Astrocyte of the hippocampus (primary cell): ENCODE measurements at places on chromosomes 16 and 17.

GRCh38 chr16:1363501-1364041 is 11.8 kb downstream of the GNPTG start:
- DNase-seq = peak; percentile 66

- no peak for DNase-seq
Observed at GRCh38 chr17:82587234-82588086, 60.8 kb downstream of the WDR45B start.

DNA sequence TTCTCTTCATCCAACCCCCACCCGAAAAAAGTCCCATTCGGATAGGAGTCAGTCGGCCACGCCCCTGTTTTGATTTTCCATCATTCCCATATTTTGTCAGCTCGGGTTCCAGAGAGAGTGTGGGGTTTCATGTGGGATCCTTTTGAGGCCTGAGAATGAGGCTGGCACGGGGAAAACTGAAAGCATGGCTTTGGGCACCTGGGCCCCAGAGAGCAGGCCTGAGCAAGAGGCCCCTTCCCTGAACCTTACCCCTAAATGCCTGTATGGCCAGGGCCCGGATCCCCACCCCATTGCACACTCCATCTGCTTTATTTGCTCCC is 4.6 kb upstream of the HOXB4 start:
- DNase-seq = no peak

- DNase-seq = no peak
Observed at GRCh38 chr16:29009050-29009837, 24.4 kb downstream of the LAT start.

DNA sequence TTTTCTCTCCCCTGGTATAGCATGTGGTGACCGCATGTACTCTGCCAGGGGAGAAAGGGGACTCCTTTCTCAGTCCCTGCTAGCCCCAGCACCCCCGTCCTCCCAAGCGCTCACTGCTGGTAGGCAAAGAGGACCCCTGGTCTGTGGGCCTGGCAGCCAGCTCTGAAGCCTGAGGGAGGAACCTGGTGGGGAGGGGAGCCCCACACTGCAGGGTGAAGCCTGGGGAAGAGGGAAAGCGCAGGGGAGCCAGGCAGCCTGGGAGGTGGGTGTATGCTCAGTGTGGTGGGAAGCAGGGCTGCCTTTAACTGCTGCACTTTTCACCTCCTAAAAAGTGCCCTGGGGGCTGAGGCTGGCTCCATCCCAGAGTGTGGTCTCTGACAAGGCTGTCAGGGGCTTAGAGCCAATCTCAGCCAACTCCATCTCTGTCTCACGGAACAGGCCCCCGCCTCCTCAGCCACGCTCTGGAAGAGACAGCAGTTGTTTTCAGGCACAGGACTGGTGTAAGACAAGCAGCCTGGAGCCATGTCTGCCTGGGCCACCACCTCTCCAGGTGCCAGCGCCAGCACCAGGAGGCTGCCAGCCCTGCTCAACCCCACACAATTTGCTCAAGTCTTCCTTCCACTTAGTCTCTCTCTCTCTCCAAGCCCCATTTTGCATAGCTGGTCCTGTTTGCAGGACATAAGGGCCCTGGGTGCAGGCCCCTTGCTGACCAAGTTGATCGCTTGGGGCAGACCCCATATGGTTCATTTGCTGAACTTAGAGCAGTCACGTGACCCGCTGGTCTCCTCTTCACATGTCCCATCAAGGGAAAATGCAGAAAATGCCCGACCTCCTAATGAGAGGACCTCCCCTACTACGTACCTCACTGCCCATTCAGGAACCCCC is 14.7 kb upstream of the TBX2 start:
- no peak for DNase-seq

DNA sequence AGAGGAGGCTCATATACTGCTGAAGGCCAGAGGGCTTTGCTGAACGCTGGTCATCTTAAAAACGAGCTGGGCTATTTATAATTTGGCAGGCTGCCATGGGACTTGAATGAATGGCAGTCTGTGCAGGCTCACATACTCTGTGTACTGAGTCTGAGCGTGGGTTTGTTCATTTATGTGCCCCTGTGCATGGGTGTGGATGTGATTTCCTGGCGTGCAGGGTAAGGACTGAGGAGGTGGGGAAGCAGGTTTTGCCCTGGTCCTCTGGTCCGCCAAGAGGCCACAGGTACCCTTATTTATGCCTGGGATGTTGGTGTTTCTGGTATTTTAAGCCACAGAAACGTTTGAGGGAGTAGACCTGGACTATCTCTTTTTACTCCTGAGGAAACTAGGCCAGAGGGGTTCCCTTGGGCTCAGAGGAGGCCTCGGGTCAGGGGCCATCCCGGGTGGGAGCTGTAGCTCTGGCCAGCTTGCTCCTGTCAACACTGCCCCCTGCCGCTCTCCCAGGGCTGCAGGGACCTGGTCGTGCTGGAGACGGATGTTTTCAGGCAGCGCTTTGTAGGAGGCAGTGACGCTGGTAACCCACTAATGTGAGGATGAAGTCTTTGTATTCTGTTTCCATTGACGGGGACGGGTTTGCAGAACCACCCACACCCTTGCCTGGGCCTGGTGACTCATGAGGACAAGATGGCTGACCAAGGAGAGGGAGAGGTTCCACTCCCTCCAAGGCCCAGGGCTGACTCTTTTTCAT is 184.4 kb downstream of the MSI2 start:
- peak; percentile 95 for DNase-seq

DNA sequence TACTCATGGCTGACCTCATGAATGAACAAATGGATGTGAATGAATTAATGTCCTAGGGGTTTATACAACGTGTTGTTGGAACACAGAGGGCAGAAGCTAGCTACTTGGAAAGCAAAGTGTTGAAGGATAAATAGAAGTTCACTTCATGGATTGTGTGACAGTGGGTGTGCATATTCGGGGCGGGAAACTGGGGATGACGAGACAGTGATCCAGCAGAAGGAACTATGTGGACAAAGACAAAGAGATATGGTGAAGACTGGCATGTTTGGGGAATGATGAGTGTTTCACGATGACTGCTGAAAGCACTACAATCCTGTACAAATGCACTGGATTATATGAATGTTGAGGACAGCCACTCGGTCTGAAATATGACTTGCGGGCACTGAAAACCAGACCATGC is 250.5 kb upstream of the C16orf82 start:
- no peak for DNase-seq

DNA sequence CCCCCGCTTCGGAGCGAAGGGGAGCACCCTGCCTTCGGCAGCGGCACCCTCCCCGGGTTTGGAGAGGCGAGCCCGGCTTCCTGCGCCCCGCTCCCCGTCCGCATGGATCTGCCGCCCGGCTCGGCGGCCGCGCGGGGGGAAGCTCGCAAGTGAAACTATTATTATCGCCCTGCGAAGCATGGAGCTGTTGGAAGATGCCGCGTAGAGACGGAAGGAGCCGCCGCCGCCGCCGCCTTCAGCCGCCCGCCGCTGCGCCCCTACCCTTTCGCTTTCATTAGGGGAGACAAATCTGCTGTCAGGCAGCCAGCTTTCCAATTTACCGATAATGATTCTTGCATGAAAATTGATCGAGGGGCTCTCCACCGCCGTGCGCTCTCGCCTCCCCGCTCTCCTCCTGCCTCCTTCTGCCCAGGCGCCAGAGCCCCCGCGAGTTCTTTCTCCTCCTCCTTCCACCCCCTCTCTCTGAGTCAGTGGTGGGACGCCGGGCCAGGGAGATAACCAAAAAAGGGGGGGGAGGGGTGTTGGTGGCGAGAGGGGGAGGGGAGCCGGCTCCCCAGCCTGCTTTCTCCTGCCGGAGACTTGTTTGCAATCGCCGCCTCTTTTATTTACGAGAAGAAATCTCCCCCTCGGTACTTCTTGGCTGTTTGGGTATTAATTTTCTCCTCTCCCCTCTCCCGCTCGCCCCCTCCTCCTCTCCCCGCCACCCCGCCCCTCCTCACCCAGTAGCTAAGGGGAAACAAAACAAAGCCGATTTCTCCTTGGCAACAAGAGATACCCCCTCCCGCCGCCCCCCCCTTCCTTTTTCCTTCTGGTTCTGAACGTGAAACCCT is 58.0 kb upstream of the GSE1 start:
- DNase-seq = peak; percentile 78

GRCh38 chr17:5667871-5668270 is 83.6 kb upstream of the NLRP1 start:
- no peak for DNase-seq

DNA sequence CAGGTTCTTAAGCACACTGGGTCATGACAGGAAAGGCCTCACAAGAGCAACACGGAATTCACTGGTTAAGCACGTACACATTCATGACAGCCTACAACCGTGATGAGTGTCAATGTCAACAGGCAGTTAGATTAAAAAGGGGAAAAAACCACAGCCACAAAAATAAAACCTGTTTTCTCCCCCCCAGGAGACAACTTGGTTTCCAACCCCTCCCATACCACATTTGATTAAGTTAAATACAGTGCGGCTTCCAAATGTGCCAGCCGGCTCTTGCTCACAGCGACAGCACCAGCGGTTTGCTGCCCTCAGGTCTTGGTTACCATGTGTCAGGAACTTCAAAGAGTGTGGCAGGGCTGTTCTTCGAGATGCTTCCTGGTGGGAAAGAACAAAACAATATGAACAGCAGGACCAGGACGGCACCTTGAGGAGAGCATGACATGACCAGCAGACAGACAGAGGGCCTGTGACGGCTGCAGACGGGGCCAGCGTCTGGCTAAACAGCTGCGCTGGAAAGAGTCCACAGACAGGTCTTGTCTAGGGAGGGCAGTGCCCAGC is 193.6 kb downstream of the PARN start:
- no peak for DNase-seq

DNA sequence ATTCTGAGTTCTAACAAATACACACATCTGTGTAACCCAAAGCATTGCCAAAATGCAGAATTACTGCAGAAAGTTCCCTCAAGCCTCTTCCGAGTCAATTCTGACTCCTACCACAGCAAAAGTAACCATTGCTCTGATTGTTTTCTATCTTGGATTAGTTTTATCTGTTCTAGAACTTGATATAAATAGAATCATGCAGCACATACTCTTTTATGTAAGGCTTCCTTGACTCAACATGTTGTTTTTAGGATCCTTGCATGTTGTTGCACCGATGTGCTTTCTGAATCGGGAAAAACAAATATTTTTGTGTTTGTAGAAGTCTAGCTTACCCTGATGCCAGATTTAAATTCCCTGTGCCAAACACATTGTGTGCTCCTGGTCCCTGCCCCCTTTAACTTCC is 140.4 kb downstream of the CDH13 start:
- no peak for DNase-seq

DNA sequence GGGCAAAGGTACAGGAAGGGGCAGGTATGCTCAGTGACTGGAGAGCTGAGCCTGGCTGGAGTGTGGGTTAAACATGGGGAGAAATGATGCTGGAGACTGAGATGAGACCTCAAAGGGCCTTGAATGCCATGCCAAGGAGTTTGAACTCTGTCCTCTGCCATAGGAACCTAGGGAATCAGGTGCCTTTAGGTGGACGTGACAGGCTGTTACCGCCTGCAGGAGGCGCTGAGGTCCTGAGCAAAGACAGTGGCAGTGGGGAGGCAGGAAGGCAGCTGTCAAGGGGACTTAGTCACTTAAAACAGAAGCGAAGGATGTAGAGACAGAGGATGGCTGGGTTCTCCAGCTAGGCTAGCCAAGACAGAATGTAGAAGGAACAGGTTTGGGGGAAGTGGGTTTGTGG is 9.1 kb downstream of the PSMB3 start:
- DNase-seq = peak; percentile 36

DNA sequence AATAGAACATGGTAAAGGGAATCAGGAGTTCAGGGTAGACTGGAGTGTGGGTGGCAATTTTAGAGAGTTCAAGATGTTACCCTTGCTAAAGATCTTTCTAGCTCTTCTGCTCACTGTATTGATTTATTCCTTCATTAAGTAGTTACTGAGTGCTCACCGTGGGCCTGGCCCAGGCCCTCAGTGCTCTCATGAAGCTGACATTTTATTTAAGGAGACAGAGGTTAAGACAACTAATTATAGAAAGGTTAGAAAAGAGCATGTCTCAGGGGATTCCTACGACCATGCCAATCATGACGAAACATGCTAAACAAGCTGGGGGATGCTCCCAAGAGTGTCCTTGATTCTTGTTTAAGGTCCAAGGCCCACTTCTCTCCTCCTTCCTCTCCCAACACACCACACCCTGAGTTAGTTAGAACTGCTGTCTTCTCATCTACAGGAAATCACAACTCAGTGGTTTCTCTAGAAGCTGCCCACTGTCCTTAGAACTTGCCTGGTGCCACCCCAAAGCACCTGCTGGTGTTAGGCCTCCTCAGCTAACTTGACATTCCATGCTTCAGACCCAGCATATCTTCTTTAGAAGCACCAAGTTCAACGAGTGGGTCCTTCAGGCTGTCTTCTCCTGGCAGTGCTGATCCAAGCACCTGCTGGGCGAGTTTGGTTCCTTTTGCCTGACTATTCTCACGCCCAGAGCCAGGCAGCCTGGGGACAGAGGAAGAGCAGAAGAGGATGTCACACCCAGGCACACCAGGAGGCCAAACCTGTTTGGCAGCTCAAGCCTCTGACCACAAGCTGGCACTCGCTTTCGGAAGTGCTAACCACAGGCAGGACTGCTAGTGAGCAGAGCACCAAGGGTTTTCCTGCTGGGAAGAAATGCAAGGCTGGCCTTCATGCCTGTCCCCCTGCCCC is 79.0 kb downstream of the GAS7 start:
- peak; percentile 49 for DNase-seq

- no peak for DNase-seq
Observed at GRCh38 chr17:19017804-19018599, 13.4 kb upstream of the FAM83G start.

GRCh38 chr17:67562005-67562404 is 155.7 kb upstream of the NOL11 start:
- no peak for DNase-seq

- DNase-seq = no peak
Observed at GRCh38 chr16:81684242-81684837, 94.8 kb upstream of the PLCG2 start.

- DNase-seq = no peak
Observed at GRCh38 chr17:72423718-72424117, 302.9 kb downstream of the SOX9 start.

DNA sequence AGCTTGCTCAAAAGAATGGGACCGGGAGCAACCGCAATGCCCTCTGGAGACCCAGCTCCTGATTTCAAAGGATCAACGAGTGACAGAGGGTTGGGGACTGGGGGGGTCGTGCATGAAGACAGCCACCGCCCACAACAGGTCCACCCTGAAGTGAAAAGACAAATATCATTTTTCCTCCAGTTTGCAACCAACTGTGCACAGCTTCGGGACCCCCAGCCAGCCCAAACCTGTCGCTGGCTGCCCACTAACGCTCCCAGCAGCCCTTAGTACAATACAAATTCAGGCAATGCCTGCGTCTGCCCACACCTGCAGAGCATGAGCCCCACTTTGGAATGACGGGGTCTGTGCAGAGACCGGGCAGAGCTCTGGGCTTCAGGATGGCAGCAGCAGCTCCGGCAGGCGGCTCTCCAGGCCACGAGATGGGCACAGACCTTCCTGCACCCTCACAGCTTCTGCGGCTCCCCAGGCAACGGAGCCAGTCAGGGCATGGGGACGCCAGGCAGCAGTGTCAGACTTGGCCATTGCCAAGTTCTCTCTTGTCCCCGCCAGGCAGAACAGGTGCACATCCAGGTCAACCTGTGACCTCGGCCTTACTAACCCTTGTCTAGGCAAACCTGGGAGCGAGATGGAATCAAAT is 60.1 kb downstream of the TBC1D16 start:
- DNase-seq = no peak

- DNase-seq = no peak
Observed at GRCh38 chr17:39759204-39759603, 21.5 kb downstream of the GRB7 start.

GRCh38 chr16:20849589-20850390 is 43.5 kb downstream of the REXO5 start:
- peak; percentile 82 for DNase-seq

- DNase-seq = peak; percentile 16
Observed at GRCh38 chr16:73326770-73327470, 279.0 kb upstream of the ZFHX3 start.
